ENCODE measurements at places on chromosomes 3 and 15. TPM values are rescaled to one million over a fixed set of nuclear protein-coding genes. Genes with fewer than 3 reads are reported as not detected.

GRCh38 chr3:187994221-187995042 is 159.5 kb upstream of the LPP start:
- DNase-seq, result peak; percentile 93

DNA sequence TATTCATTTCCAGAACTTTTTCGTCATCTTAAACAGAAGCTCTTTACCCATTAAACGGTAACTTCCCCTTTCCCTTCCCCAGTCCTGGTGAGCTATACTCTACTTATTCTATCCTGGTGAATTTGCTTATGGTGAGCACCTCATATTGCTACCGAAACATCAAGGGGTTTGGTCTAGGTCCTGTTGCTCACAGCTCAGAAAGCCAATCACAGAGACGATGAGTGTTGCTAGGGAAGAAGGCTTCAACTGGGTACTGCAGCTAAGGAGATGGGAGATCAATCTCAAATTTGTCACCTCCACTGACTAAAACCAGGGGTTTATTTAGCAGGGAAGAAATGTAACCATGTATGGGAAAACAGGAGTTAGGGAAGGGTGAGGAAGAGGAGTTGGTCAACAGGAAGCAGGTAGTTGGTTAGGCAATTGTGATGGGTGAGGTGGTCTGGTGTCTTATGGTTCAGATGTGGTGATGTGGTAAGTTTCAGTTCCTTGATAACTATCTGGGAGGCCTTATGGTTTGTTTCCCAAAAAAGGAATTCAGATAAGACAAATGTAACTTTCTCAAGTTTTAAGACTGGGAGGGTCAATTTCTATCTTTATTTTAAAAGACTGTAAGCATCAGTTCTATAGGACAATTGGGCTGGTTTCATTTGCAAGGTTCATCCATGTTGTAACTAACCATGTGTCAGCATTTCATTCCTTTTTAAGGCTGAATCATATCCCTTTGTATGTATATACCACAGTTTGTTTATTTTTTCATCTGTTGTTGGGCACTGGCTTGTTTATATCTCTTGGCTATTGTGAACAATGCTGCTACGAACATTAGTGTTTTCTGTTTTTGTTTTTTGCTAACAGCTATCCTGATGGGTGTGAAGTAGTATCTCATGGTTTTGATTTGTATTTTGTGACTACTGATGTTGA is 24.3 kb downstream of the ARHGAP11B start:
- no peak for DNase-seq

GRCh38 chr3:102030661-102031060 is 181.3 kb downstream of the NFKBIZ start:
- DNase-seq, result no peak

- DNase-seq, result peak; percentile 58
These were observed 323.4 kb downstream of the CHST2 start for GRCh38 chr3:143442814-143443447.

DNA sequence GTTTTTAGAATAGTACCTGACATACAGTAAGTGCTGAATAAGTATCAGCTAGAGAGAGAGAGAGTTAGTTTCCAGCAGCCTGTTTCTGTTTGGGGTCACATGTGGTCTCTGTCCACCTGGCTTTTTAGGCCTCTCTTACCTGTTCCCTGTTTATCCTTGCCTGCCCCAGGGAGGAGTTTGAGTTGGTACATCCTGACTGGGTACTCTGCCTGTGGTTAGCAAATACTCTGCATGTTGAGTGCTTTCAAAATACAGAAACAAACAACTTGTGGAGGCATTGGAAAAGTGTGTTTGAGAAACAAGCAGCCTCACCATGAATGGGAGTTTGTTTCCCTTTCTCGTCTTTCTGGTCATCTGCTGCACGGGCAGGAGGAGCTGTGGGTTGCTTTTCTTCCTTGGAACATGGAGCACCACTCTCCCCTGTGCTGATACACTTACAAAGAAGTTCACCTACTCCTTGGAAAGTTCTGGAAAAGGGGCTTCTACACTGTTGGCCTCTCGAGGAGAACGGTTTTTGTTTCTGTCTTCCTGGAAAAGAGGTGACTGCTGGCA is 166.1 kb downstream of the PGPEP1L start:
- no peak for DNase-seq

Gene RHOV
- not detected for total RNA-seq

DNA sequence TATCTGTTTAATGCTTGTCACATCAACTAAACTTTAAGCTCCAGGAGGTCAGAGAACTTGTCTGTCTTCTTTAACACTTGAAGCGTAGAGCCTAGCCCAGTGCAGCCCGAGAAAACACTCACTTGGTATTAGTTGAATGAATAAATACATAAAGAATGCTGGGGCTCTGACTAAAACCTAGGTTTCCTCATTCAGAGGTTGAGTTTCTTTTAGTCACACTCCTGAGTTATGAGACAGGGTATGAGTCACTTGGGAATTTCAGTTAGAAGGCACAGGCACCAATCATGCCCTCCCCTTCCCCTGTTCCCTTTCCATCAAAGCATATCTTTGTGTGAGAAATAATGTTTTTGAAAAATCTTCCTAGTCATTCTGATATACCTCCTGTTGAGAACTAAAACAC is 589.8 kb upstream of the DPPA4 start:
- peak; percentile 98 for DNase-seq

- DNase-seq, result no peak
These were observed 44.3 kb upstream of the XRN1 start for GRCh38 chr3:142492184-142492583.

DNA sequence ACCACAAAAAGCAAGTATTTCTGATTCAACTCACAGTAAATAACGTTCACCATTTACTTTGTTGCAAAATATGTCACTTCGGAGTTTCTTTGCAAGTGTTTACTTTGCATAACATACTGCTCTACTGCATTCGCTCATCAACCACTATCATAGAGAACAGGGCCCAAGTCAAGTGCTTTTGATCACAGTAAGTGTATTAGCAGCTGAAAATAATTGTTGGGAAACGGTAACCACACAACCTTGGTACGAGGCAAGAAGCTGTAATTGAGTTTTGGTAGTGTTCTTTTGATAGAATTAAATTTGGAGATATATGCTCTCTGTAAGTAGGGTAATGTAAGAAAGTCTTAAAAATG is 80.1 kb downstream of the SATB1 start:
- DNase-seq, result no peak

- DNase-seq, result no peak
These were observed 106.0 kb upstream of the TRIM42 start for GRCh38 chr3:140571836-140572235.

DNA sequence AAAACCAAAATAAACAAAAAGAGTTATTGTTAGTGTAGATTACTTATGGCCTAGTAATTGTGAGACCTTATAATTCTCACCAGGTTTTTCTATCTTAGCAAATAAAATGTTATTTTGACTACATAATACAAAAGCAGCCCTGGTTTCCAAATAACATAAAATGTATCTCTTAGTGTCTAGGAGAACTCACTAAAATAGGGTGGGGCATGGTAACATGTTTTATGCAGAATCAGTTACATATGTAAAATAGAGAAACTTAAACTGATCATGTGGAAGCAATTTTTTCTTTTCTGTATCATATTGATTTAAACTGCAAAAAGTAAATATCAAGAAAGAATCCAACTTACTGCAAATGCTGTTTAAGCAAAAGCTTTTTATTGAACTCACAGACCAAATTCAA is 431.1 kb upstream of the ALCAM start:
- no peak for DNase-seq

- no peak for DNase-seq
These were observed 7.0 kb upstream of the CXCR6 start for GRCh38 chr3:45936261-45936660.

DNA sequence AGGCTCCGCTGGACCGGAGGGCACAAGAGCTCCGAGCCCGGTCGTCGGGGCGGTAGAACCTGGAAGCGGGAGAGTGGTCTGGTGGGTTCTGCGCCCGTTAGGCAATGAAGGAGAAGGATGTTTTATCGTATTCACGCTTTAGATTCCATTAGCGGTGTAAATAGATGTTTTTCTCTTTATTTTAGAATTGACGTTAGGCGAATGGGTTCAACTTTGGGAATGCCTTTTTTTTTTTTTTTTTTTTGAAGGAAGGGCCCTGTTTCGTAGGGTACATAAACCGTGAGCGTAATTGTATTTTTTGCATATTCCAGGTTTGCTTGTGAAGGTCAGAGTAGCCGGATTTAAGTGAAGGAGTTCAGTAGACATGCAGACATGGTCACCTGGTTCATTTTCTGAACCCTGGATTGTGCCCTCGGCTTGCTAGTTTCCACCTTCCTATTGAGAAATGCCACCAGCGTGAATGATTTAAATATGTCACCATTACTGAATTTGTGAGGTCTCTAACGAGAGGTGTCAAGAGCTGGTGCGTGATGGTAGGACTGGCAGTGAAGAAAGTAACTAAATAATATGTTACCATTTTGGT is 808 bp downstream of the RBM6 start:
- DNase-seq, result no peak

- no peak for DNase-seq
These were observed 160.1 kb downstream of the OR4M2 start for GRCh38 chr15:22240403-22240802.

DNA sequence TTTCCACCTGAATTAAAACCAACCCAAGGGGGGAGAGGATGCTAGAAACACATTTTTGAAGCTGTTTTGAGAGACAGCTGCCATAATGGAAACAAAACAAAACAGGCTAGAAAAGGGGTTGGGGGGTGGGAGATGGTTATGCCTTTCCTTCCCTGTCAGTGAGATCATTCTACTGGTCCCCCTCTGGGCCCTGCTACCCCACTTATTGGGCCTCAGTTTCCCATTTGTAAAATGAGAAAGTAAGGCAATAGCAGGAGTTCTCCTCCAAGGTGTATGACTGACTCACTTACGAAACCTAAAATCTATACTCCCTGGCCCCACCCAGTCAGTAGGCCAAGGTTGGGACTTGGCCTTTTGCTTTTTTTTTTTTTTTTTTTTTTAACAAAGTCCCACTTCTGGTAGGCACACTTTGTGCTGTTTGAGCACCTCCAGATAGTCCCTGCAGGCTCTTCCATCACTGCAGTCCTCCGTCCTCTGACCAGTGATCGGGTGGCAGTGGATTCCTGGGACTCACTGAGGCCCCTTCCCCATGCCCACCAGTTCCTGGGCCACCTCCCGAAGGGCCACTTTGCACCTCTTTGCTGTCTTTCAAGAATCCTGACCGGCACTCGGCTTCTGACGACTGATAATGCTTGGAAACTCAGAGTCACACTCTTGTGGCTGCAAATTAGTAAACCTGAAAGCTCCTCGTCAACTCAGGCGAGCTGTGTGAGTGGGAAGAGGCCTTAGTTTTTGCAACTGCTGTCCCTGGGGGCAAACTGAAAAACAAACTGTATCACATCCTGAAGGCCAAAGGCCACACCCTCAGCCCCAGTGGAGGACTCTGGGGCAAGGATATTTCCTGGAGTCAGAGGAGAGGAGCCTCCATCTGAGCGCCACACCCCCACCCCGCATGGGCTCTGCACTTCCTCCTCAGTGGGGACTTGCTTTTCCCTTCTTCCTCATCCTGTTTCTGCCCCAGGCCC is 6.7 kb upstream of the PSTPIP1 start:
- DNase-seq, result no peak

Gene SLC22A14
- total RNA-seq, result 0.17 TPM

GRCh38 chr3:56855856-56856512 is 54.2 kb upstream of the ARHGEF3 start:
- peak; percentile 46 for DNase-seq

Gene SLC15A2
- total RNA-seq, result 0.26 TPM

DNA sequence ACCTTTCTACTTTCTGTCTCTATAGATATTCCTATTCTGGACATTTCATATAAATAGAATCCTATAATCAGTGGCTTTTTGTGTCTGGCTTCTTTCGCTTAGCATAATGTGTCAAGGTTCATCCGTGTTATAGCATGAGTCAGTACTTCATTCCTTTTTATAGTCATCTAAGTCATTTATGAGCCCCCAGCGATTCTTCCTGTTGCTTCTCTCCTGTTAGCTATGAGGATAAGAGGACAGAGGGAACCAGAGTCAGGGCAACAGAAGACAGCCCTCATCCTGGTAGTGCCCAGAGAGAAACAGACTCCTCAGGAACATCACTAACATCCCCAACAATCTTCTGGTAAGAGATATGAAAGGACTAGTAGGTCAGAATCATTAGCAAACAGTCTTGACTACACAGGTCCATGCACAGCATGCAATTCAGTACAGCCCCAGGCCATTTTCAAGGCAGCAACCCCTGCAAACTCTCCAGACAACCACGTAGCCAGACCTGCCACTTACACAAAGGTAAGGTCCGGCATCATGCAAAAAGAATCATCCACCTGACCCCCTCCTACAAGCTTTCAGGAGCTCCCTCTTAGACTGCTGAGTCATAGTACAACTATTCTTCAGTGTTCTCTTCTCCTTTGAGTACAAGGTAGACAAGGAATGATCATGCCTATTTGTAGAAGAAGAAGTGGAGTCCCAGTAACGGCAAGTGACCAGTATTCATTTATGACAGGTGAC is 91.5 kb downstream of the MYLK start:
- peak; percentile 69 for DNase-seq

DNA sequence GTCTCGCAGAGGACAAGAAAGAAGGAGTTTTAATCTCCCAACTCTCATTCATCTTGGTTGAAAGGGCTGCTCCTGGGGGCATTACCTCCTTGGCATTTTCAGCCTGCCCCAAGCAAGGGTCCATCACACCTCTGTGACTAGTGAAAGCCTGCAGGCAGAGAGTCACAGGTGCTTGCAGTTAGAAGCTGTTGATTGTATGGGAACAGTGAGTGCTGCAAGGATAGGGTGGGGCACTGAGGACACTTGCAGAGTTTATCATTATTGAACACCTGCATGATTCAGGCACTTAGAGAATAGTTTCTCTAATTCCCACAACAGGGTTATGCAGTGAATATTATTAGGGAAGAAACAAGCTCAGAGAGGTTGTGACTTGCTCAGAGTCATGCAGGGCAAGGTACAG is 41.7 kb upstream of the IGF2BP2 start:
- no peak for DNase-seq

DNA sequence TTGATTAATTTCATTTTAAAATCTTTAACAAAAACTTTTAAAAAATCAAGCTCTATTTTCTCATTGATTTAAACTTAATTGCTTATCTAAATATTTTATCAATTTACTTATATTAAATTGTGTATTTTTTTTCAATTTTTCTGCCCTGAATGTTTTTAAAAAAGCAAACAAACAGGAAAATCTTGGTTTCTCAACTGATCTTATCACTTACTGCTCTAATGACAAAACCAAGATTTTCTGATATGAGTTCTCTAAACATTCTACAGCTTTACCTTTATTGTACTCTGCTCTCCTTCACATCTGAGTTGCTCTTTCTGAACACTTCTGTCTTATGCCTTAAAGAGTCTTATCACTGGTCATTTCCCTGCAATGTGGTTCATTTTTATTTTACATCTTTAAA is 587.8 kb upstream of the BCHE start:
- no peak for DNase-seq

- no peak for DNase-seq
These were observed 11.8 kb downstream of the DPH3 start for GRCh38 chr3:16252988-16253387.

Measured in fibroblast of lung (primary cell).